ENCODE measurements at places on chromosomes 5 and 9.

DNA sequence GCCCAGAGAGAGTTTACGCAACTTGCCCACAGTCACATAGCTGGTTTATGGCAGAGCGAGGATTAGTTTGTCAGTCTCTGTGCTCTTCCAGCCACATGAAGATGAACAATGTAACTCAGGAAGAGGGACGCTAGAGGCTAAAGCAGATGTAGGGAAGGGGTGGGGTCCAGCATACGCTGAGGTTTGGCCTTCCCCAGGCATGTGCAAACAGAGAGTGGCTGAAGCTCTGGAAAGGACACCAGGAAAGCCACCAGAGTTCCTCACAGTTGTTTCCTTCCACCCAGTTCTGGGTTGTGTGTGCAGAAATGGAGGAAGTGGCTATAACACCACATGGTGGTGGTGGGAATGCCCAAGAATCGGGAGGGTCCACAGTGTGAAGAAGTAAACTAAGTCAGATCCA, 60.0 kb downstream of the SNX18 start:
- no peak for DNase-seq

GRCh38 chr9:115520646-115521045, 402.7 kb upstream of the TNC start:
- no peak for DNase-seq

GRCh38 chr9:137552022-137552768, 516 bp downstream of the MRPL41 start:
- DNase-seq, result no peak

GRCh38 chr5:144206141-144206540, 35.5 kb downstream of the KCTD16 start:
- no peak for DNase-seq

- DNase-seq, result no peak
Observed at GRCh38 chr9:123679330-123679987, 250.5 kb downstream of the DENND1A start.

DNA sequence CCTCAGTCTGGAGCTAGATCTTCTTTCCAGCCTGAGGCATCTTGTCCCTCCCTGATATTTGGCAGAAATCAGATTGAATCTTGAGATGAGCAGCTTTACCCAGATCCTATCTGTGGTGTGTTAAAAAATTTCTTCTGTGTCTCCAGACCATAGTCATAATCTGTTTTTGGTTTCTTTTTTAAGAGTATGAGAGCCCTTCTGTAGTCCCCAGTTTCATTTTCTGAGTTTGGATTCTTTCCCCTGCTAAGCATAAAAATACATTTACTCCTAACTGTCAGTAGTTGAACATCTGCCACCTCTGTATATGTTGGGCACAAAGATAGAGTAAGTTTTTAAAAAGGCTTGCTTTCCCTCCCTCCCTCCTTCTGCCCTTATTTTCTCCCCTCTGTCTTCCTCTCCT, 137.7 kb downstream of the CNTLN start:
- DNase-seq, result no peak

DNA sequence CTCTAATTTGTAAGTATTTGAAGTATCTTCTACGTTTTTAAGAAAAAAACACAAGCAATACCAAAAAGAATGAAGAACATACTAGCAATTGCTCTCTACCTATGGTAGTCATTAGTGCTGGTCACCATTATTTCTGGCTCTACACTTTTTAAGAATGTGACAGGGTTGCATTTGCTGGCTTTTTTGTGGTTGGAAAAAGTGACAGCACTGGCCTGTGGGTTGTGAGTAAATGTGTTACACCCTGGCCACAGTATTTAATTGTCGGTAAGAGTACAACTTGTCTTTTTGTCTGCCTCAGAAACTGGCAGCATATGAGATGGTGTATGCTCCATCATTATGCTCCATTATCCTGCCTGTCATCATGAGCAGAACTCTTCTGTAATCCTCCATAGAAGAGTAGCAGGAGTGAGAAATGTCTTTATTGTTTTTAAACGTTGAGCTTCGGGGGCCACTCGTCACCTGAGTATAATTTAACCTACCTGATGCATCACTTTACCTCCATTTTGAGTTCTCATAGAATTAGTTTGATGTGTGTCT, 449.8 kb downstream of the ISL1 start:
- no peak for DNase-seq

GRCh38 chr9:130523921-130524320, 55.5 kb upstream of the FUBP3 start:
- no peak for DNase-seq

DNA sequence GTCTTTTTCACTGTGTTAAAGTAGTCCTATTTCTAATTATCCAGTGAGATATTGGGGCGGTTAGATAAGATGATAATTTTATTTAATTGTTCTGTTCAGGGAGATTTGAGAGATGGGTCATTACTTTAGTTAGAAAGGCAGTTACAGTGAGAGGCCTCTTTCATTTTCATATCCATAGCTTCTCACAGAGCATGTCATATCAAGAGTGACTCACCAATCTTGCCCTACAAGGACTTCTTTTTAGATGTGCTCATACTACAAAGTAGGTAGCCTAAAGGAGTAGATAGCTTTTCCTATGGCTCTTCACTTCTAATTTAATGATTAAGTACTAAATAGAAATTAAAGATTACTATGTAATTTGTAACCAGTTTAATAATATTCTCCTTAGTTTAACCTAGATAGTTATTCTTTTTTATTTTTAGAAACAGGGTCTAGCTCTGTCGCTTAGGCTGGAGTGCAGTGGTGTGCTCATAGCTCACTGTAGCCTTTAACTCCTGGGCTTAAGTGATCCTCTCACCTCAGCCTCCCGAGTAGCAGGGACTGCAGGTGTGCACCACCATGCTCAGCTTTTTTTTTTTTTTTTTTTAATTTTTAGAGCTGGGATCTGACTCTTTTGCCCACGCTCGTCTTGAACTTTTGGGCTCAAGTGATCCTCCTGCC, 71.0 kb downstream of the FER start:
- DNase-seq, result no peak
